SHP77 (cell line): ENCODE measurements at places on chromosomes 2 and 18.

DNA sequence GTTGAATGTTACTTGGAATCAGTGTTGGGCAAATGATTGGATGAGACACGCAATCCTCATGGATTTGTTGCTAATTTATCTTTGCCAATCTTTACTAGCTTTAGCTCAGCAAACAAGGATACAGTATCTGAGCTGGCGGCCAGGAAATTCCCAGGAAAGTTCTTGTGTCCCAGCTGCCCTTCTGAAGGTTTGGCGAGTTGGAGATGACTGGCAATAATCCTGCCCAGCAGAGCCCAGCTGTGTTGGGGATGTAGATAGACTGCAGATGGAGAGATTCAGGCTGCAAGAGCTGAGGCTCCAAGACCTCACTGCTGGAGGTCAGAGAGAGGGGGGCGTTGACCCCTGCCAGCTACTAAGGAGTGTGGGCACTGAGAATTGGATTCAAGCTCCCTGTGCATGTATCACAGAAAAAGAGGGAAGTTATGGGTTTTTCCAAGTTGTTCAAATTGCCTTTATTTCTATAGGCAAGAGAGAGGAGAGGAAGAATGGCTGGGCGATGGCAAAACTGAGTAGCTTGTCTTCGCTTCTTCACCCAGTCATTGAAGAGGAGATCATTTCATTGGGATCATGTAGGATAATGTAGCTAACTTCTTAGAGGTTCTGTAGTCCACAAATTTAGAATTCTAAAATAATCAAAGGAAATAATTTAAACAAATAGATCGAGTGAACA, 506.8 kb upstream of the LRATD1 start:
- no peak for DNase-seq

- DNase-seq: no peak
Measured at GRCh38 chr2:63053889-63054602, 3.4 kb downstream of the OTX1 start.

- no peak for DNase-seq
Measured at GRCh38 chr2:238703436-238703835, 144.4 kb upstream of the TWIST2 start.

DNA sequence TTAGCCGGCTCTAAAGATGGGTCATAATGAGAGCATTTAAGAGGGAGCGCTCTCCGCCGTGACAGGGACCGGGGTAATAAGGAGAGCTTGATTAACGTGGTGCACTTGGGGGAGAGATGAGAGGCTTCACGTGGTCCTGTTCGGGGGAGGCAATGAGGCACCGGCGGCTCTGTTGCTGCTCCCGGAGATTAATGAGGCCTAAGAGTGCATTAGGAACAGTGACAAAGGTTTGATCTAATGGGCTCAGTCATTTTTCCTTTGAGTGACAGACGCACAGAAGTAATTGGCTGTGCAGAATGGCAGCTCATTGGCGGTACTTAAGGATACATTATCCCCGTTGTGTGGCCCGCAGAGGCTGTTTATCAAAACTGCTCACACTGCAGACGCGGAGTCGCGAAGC, 250.7 kb downstream of the GBX2 start:
- no peak for DNase-seq

GRCh38 chr2:145652571-145653545, 1132.9 kb upstream of the ZEB2 start:
- DNase-seq: no peak

GRCh38 chr2:208556983-208557484, 150.4 kb downstream of the PTH2R start:
- DNase-seq: peak; percentile 25

GRCh38 chr2:58120626-58121229, 74.1 kb downstream of the VRK2 start:
- no peak for DNase-seq

- no peak for DNase-seq
Measured at GRCh38 chr2:191682126-191682525, 4.2 kb downstream of the NABP1 start.

DNA sequence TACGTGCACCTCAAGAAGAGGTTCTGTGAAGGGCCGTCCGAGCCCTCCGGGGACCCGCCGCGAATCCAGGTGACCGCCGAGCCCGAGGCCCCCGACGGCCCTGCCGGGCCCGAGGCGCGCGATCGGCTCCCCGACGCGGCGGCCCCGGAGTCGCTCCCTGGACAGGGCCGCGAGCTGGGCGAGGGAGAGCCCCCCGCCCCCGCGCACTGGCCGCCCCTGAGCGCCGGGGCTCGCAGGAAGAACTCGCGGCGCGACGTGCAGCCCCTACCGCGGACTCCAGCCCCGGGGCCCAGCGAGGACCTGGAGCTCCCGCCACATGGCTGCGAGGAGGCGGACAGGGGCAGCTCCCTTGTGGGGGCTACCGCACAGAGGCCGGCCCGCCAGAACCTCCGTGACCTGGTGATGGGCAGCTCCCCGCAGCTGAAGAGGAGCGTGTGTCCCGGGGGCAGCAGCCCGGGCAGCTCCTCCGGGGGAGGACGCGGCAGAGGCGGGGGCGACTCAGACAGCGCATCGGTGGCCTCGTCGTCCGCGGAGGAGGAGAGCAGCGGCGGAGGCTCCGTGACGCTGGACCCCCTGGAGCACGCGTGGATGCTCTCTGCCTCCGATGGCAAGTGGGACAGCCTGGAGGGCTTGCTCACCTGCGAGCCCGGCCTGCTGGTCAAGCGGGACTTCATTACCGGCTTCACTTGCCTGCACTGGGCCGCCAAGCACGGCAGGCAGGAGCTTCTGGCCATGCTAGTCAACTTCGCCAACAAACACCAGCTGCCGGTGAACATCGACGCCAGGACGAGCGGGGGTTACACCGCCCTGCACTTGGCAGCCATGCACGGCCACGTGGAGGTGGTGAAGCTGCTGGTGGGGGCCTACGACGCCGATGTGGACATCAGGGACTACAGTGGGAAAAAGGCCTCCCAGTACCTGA, 812 bp downstream of the SOWAHC start:
- peak; percentile 13 for DNase-seq

GRCh38 chr2:232482301-232483238, 5.1 kb downstream of the ECEL1 start:
- DNase-seq: no peak

GRCh38 chr2:47631792-47632398, 151.1 kb upstream of the MSH6 start:
- no peak for DNase-seq

DNA sequence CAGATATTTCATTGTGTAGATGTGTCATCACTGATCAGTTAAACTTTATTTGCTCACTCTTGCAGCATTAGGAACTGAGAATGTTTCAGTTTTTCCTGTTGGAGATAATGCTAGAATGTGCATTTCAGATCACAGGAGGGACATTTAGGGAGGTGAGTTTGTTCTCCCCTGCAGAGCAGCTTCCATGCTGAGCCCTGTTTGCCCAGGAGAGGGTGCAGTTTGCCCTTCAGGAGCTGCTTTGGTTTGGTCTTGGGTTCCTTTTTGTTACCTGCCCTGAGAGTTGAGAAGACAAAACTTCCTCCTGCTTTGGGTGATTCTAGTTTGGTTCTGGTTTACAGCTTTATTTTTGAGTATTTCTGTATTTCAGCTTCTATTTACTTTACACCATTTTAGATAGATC, 49.9 kb downstream of the DGKD start:
- DNase-seq: peak; percentile 30

DNA sequence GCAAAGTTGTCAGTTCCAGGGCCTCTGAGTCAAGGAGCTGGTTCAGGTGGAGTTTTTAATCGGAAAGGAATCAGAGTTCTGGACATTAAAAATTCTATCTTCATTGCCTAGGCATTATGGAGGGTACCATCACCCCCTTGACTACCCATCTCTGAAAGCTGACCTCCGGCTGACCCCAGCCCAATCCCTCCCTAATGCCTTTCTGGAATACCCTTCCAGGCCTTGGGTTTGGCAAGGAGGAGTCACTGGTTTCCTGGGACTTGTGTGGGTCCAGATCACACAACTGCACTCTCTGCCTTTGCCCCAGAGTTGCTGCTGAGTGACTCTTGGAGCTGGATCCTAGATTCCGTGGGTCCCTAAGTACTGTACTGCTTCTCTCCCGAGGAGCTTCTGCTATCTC, 1.0 kb upstream of the OSR1 start:
- DNase-seq: no peak

DNA sequence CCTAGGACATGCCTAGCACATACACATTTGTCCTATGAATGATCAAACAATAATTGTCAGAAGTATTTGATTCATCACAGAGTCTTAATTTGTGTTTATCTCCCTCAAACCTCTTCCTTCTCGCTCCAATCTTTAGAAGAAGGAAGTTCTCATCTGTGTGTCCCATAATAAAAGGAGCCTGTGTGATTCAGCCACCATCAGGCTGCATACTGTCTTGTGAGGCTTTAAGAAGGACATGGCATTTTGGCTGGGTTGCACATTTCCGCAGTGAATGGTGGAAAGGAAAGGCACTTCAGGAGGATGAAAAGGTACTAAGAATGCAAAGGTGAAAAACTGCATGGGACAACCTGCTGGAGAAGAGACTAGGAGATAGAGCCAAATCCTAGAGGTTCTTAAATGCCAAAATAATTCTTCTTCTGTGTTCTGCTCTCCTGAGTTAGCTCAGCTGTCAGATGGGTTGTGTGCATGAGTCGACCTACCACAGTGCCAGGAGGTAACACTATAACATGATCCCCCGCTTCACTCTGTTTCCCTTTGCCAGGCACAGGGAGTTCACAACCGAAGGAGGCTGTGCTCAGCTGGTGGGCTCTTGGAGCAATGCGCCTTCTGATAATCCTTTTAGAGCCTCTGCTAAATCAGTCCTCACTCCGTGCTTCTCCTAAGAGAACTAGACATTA, 120.1 kb downstream of the IRS1 start:
- DNase-seq: no peak

DNA sequence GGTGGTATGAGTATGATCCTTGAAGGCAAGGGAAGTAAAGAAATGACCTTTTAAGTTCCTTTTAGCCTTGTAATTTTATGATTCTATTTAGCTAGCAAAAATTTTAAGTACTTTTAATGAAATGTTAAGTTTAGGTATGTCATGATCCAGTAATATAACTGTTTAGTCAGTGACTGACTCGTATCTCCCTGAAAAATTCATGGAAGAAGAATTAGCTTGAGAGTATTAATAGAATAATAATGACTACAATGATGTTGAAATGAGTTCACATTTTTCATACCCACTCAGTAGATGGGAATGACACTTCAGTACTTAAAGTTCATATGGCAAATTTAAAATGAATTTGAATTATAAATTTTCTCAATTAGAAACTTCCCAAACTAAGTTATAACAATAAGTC, 14.6 kb downstream of the RAB3GAP1 start:
- DNase-seq: no peak

GRCh38 chr18:61475931-61476330, 142.7 kb downstream of the CDH20 start:
- DNase-seq: no peak

DNA sequence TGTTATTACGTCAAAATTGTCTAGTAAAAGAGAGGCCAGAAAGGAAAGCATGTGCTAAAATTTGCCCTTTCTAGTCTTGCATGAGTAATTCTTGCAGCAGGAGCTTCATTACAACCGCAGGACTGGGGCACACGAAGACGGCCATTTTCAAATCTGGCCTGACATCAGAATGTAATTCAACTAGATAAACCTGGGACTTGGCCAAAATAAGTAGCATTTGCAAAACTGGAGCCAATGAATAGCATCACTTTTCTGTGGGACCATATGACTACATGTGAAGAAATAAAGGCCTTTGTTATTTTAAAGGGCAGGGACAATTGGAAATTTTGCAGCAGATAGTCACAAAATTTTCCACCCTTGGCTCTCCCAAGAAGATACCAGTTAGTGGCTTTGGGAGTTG, 3.0 kb upstream of the FZD7 start:
- no peak for DNase-seq

DNA sequence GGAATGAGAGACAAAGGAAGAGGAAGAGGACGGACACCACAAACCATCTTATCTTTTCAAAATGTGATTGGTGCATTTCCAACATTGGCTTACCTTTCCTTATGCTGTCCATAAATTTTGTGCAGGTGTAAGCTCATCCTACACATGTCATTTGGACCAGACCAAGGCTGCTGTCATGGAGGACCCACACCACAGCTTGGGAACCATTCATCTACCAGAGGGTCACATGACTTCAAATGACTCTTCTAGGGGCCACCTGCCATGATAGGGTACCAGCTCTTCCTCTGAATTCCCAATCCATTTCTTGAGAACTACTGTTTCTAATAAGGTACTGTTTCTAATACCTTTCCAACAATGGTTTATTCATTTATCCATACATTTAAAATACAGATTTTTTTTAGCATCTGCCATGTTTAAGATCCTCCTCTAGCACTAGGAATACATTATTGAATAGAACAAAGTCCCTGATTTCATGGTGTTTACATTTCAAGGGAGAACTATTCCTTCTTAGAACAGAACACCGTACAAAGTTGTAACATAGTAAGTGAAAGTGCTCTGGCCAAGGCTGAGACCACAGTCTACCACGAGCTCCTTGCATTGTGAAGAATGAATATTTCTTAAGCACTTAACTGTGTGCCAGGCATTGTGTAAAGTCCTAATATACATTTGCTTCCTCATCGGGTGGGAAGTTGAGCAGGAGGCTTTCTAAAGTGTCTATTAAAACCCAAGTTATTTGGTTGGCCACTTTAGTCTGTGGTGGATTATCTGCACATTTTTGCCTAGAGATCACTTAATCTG, 246.1 kb upstream of the FN1 start:
- DNase-seq: no peak

DNA sequence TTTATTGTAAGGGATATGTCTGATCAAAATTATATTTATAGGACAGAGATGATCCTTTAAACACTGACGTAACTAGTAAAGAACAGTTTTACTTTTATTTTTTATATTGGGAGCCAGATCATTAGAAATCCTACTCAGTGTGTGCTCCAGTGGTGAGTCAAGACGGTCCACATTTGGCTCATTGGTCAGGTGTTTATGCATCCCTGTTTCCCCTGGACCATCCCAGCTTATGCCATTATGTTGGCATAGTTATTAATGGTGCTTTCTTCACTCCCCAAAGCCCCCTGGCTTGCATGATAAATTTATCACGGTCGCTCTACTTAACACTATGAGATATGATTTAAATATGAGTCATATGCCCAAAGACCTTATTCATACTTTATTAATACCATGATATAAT, 293.4 kb downstream of the XIRP2 start:
- DNase-seq: no peak

DNA sequence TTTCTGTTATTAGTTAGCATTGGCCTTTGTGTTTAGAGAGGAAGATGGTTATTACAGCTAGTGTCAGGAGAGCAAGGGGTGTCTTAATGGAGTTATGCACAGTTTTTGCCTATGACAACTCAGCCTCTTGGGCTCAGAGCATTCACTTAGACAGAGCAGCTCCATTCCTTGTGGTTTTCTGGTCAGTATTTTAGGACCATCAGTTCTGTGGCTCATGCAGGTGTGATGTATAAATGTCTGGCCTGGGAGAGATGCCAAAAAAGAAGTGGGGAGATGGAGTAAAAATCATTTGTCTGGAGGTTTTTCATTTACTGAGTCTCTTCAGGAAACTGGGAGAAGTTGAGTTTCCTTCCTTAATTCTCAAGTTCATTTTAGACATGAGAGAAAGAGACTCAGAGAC, 79.7 kb downstream of the PRKCE start:
- no peak for DNase-seq

- peak; percentile 48 for DNase-seq
Measured at GRCh38 chr18:57353940-57354461, 1.6 kb downstream of the ST8SIA3 start.

- DNase-seq: no peak
Measured at GRCh38 chr2:54995553-54995952, 54.7 kb downstream of the RTN4 start.
